ENCODE measurements at places on chromosomes 6 and 20.

DNA sequence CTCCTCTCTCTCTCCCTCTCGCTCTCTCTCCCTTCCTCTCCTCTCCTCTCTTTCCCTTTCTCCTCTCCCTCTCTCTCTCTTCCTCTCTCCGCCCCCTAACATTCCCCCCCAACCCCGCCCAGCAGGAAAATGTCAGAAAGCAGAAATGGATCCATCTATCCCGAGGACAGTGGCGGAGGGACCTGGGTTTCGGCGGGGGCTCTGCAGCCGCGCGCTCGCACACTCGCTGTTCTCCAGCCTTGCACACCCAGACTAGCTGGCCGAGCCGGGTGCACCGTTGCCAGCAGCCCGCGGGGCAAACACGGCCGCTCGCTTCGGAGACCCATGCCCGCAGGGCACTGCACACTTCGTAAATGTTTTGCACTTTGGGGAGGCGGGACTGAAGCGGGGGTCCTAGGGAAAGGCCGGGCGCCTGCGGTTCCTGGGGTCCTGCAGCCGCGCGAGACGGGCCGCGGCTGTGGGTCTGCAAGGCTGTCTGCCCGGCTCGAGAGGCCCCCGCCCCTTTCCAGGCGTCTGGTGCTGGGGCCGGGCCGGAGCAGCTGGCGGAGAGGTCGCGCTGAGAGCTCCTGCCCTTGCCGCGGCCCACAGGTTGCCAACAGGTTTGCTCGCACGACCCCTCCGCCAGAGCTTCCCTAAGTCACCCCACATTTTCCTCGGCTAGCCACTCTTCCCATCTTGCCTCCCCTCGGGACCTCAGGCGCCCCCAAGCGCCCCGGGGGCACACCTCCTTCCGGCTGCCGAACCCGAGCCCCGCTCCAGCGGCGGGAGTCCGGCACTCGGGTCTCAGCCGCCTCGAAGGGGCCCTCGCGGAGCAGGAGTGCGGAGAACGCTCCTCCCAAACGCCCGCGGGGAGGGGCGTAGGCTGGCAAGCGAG lies 818 bp upstream of the MDGA1 start:
- peak; percentile 62 for DNase-seq

DNA sequence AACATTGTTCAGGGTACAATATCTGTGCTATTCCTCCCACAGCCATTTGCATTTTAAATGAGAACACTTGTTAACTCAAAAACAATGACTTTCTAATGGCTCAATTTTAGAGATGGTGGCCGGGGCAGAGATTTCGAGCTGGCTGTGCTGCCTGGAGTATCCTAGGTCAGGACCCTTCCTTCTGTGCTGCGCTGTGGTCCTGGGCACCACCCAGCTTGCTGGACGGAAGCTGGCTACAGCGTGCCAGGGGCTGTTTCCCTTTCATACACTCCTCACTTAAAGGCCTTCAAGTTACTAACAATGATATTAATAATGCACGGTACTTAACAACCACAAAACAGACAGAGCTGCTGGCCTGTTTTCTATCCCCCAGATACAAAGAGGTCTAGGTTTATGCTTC lies 194.4 kb upstream of the CST7 start:
- DNase-seq, result no peak

DNA sequence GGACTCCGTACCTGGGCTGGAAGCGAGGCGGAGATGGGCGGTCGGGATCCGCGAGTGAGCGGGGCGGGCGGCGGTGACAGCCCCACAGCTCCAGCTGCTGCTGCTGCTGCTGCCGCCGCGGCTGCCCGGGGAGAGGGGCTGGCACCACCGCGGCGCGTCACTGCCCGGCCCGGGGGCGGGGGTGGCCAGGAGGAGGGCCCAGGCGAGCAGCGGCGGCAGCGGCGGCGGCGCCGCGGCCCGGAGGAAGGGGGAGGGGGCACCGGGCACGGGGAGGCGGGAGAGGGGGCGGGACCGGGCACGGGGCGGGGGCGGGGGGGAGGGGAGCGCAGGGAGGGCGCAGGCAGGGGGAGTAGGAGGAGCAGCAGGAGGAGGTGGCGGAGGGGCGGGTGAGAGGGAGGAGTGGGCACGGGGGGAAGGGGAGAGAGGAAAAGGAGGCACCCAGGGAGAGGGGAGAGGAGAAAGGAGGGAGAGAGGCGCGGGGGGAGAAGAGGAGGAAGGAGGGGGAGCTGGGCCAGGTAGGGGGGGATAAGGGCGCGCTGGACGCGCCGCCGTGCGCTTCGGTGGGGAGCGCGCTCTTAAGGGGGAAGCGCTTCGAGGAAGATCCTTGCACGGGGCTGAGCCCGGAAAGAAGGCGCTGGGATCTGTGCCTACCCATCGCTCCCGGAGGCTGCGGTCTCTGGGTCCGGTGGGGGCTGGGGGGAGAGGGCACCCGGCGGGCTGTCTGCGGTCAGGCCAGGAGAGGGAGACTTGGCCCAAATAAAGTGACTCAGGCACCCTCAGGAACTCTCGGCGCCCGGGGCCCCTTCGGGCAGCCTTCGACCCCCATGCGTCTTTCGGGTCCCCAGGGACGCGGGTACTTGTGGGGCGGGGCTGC lies 101.5 kb downstream of the NOL4L start:
- peak; percentile 59 for DNase-seq

- DNase-seq, result no peak
These were observed 70.3 kb downstream of the HIVEP2 start for GRCh38 chr6:142874676-142875075.

- no peak for DNase-seq
These were observed 14.3 kb downstream of the PARD6B start for GRCh38 chr20:50745634-50746137.

GRCh38 chr20:63442100-63442493 lies 30.4 kb downstream of the KCNQ2 start:
- DNase-seq, result peak; percentile 40

DNA sequence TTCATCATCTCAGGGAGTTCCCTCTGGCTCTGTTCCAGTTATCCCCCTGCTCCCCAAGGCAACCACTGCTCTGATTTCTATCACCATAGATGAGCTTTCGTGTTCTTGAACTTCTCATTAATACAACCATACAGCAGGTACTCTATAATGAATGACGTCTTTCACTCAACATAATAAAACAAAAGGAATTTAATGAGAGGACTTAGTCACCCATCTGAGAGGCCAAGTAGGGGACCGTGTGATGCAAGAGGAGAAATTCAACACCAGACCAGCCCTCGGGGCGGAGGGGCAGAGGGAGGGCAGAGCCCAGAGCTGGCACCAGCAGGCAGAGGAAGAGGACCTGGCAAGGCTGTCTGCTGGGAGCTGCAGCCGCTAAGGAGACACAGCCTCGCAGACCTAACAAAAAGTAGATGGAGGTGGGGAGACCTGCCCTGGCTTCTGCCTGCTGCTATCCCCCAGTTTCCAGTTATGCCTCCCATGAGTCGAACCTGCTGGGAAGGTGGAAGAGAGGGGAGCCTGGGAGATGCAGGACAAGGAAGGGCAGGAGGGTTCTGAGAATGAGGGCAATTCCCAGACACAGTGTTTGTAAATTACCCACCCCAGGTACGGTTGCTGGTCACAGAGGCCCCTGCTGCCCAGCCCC lies 13.8 kb downstream of the CCN5 start:
- no peak for DNase-seq

GRCh38 chr6:127404133-127404532 lies 55.1 kb downstream of the KIAA0408 start:
- DNase-seq, result no peak

GRCh38 chr20:13260650-13261279 lies 39.7 kb downstream of the ISM1 start:
- DNase-seq, result no peak

DNA sequence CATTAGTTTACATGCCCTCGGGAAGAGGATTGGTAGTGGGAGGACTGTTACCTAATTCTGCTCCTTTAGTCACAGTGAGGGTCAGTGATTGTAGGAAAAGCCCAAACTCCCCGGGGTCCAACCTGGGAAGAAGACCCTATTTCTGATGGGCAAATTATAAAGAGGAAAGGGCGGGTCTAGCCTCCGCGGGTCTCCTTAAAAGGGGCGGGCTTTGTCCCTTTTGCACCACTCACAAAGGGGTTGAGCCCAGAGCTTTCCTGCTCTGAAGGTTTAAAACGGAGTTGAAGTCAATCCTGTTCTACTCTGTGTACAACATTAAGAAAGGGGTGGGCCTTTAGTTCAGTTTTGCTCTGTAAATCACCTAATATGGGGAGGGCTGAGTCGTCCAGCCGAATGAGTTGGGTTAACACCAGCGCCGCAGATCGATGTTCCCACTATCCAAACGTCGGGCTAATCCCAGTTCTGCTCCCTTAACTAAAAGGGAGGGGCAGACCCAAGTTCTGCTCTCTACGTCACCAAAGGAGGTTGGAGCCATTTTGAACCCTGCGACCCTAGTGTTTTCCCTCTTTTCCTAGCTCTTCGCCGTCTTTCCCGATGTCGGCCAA lies 920 bp upstream of the RNF5 start:
- DNase-seq, result peak; percentile 64

- DNase-seq, result no peak
These were observed 71.3 kb downstream of the DZANK1 start for GRCh38 chr20:18395544-18395943.

- no peak for DNase-seq
These were observed 178.4 kb upstream of the SUPT3H start for GRCh38 chr6:45555981-45556771.

DNA sequence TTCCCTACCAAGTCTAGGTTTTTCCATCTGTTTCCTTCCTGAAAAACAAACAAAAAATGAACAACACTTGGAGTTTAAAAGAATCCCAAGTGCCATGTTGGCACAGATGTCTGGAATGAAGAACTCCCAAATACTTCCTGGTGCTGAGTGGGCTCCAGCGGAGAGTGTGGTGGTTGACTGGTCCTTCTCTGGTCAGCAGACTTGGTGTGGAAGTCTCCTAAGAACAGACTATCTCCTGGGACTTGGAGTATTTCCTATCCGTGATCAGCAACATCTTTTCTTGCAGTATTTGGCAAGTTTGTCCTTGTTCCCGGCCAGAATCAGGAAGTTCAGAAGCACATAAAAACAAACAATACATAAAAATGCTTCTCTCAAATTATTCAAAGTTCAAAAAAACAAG lies 154.1 kb downstream of the MTFR2 start:
- DNase-seq, result no peak

DNA sequence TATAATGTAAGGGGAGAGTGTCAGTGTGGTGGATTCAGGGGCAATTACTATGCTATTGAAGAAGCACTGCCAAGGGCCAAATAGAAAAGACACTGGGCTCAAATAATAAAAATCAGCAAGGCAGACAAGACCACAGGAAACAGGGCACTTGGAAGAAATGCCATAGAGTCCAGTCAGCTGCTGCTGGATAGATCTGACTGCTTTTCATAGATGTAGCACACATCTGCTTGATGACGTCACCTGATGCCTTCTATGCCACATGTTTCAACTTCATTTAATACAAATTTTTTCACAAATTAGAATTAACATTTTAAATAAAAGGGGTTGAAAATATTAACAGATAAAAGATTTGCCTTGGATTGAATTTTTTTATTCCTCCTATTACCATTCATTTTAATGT lies 23.9 kb upstream of the AHI1 start:
- no peak for DNase-seq

- no peak for DNase-seq
These were observed 93.8 kb downstream of the FOXA2 start for GRCh38 chr20:22490287-22491193.

GRCh38 chr6:64050590-64050989 lies 415.0 kb downstream of the PHF3 start:
- DNase-seq, result no peak

- no peak for DNase-seq
These were observed 32.3 kb downstream of the NCR2 start for GRCh38 chr6:41367700-41368099.

DNA sequence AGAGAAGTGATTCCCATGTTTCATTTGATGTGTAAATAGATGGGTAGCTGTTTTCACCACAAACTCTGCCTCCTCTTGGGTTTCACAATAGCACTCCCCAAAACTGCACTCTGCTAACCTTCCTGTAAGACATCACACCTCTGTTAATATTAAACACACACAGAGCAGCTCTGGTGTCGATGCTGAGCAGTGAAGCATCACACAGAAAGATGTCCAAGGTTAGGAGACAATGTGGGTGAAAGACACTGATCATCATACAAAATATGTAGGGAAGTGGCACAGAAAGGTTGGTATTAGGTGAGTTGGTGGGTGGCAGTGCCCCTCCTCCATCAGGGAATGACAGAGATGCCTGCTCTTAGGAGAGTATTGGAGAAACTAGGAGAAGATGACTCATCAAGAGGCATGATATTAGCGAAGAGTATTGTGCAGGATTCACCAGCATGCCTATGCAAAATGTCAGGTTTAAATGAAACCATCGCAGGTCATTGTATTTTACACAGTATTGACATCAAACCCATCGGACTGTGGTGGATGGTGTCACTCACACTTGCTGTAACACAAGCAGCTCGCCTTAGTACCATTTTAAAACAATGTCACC lies 199.7 kb downstream of the TBXT start:
- DNase-seq, result no peak

GRCh38 chr6:129280749-129281148 lies 397.8 kb downstream of the LAMA2 start:
- DNase-seq, result peak; percentile 62

DNA sequence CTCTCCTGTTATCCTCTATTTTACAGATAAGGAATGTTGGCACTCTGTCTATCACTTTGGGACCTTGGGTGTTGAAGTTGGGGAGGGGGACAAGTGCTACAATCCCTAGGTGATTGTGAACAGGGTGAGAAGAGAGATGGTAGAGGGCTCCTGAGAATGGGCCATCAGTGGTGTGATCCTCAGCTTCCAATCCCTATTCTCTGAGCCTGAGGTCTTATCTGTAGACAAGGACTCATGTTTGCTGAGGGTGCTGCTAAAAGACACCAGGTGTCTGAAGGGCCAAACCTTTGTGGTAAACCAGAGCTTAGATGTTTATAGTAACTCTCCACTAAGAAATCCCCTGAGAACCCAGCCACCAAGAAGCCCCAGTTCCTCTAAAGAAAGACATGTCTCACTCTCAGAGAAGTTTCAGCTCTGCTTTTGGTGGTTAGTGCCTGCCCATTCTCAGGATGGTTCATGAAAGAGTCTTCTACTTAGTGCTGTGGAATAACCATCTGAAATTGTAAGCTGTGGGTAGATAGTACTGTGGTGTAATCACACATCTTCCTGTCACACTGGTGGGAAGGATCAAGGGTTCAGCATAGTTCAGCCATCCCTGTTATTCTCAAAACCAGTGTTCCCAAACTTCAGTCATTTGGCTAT lies 58.2 kb upstream of the IL20RA start:
- DNase-seq, result peak; percentile 14

Data from CD4-positive, alpha-beta T cell treated with Interleukin-4 for 4 hours (primary cell).